ENCODE measurements at places on chromosomes 16 and 17.

DNA sequence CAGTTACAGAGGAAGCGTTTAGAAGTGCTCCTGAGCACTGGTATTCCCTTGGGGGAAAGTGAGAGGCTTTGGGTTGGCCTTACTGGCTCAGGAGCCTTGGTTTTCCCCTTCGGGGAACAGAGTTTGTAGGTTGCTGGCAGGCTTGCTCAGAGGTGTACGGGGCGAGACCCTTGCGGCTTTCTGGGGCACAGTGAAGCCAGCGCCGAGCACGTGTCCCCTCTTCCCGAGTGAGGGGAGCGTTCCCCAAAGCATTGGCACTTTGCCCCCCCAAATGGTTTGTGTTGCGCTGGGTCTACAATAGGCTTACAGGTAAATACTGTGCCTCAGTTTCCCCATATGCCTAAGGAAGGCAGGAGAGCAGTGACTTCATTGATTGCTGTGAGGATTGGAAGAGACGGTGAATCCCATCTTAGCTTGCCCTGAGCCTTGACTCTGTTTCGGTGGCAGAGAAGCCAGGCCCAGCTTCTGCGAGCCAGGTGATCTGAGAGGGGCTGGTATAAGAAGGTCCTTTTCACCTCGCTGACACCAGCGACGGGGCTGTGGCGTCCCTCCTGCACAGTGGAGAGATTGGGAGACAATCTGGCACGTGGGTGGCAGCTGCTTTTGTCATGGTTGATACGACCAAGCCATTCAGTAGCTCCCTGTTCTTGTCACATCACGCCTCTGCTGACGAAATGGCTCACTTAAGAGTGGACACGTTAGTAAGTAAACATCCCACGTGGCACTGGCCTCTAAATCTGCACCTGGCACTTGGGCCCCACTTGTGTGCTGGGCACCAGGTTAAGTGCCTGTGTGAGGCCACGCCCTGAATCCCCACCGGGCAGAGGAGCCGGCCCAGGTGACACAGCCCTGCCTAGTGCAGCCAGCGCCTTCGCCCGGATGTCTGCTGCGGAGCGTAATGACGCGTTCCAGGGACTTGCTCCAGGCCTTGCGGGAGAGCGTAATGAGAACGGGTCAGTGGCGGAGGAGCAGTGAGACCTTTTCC is 55.0 kb downstream of the MEAK7 start:
- DNase-seq, result no peak

DNA sequence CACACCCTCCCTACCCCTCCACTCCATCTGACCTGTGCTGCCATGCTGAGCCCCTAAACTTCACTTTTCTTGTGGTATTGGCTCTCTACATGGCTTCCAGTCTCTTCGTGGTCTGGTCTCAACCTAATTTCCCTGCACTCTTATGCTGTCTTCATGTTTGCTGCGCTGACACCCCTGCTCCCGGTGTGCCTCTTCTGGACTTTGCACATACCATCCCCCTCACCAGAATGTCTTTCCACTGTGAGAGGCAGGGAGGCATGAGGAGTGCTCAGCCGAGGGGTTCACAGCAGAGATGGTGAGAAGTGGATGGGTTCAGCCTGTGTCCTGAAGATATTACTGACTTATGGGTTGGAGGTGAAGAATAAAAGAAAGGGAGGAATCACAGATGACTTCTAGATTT is 2.5 kb downstream of the TNFSF12 start:
- DNase-seq, result no peak

DNA sequence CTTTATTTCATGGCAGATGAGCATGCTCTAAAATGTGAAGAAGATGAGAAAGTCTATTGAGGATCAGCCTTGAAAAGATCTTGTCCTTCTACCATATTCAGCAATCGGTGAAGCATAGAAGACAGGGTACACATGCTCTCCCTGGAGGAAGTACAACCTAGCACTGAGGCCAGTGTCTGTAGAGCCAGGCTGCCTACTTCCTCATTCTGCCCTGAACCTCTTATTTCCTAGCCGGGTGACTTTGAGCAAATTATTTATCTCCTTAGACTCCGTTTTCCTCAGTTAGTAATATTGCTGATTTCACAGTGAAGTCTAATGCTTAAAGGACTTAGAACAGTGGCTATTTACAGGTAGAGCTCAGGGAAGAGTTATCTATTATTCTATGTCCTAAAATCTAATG is 58.4 kb downstream of the TMEM100 start:
- no peak for DNase-seq

- no peak for DNase-seq
Measured at GRCh38 chr17:46811978-46812583, 6.4 kb downstream of the WNT3 start.

DNA sequence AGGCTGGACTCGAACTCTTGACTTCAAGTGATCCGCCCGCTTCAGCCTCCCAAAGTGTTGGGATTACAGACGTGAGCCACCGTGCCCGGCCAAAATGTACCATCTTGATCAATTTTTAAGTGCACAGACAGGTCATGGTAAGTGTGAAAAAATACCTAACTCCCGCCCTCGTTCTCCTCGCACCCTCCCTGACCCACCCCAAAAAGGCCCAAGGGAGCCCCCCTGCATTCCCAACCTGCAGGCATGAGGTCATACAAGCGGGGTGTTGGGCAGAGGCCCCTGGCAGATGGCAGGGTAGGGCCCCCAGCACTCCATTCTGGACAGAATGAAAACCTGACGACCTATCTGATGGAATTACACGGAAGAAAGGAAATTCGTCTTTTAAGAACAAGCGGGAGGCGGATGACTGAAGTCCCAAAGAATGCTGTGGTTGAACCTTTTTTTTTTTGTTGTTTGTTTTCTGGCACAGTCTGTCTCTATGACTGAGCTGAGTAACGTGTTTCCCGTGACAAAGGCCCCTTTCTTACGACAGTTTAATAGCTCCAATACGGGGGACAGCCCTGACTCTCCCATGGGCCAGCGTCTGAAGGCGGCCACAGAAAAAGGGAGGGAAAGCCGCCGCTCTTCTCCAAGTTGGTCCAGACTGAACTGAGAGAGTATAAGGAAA is 376.4 kb downstream of the SLC39A11 start:
- no peak for DNase-seq

- DNase-seq, result no peak
Measured at GRCh38 chr17:27346228-27346899, 52.5 kb downstream of the WSB1 start.

GRCh38 chr17:10112962-10113361 is 85.4 kb downstream of the GAS7 start:
- DNase-seq, result no peak

DNA sequence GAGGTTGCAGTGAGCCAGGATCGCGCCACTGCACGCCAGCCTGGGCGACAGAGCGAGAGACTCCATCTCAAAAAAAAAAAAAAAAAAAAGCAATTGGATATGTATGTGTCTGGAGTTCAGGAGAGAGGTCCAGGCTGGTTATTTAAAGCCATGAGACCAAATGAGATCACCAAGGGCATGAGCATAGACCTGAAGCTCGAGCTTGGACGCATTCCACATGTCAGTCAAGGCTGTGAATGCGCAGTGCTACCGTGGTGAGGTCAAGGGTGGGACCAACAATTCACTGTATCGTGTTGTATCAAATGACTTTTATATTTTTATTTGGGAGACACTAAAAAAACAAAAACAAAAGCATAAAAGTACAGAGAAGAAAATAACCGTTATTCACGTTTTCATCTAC is 29.1 kb upstream of the SPNS2 start:
- DNase-seq, result no peak

DNA sequence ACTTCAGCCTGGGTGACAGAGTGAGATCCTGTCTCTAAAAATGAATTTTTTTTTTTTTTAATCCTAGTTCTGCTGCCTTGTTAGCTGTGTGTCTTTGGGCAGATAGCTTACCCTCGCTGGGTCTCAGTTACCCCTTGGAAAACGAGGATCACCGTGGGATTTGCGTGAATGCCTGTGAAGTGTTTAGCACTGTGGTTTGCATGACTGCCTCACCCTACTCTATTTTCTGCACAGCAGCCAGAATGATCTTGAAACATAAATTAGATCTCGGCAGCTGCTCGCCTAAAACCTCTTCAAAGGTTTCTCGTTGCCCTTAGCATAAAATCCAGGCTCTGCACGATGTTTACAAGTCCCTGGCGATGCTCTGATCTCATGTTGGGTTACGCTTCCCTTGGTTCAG is 71.2 kb upstream of the GRIN2A start:
- no peak for DNase-seq

DNA sequence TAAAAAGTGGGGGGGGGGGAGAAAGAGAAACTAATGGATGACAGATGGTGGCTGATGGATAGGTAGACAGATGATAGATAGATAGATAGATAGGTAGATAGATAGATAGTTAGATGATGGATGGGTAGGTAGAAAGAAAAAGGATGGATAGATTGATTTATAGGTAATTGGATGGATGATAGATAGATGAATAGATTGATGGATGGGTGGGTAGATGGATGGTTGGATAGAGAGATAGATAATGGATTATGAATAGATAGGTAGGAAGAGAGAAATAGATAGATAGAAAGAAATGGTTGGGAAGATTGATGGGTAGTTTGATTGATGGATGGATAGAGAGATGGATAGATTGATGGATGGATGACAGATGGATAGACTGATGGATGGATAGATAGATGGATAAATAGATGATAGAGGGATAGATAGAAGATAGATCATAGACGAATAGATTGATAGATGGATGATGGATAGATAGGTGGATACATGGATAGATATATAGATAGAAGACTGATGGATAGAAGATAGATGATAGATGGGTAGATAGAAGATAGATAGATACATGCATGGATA is 337.1 kb downstream of the C16orf95 start:
- no peak for DNase-seq

DNA sequence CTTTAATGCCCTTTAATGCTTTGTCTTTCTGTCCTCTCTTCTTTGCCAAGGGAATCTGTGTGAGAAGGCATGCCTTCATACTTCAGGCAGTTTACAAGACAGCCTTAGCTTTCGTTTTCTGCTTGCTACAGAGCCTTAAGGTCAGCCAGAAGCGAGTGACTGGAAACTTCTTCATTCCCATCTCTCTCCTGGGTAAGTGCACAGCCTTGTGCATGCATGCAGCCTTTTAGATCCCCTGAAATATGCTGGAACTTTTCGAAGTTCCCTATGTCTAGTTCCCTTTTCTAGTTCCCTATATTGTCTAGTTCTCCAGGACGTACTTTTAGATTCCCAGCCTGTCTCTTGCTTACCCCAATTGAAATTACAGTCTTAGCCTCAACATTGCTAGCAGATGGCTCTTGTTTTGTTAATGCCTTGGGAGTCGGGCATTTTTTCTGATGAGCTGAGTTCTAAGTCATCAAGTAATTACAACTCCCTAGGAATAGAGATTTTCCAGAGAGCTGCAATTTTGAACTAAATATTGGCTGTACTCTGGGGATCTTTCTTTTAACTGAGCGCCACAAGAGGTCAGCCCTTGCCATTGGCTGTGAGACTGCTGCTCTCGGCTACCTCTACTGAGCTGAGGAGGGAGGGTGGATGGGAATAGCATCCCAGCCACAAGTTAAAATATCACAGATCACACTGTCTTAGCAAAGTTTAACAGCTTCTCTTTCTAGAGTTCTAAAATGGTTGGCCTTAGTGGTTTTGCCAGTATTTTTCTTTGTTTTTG is 22.7 kb upstream of the PPM1D start:
- DNase-seq, result peak; percentile 47

- DNase-seq, result no peak
Measured at GRCh38 chr16:47469227-47469626, 8.1 kb downstream of the PHKB start.

GRCh38 chr17:58513267-58513964 is 1.0 kb downstream of the MTMR4 start:
- DNase-seq, result no peak

- peak; percentile 56 for DNase-seq
Measured at GRCh38 chr16:89114159-89114981, 20.7 kb downstream of the ACSF3 start.

DNA sequence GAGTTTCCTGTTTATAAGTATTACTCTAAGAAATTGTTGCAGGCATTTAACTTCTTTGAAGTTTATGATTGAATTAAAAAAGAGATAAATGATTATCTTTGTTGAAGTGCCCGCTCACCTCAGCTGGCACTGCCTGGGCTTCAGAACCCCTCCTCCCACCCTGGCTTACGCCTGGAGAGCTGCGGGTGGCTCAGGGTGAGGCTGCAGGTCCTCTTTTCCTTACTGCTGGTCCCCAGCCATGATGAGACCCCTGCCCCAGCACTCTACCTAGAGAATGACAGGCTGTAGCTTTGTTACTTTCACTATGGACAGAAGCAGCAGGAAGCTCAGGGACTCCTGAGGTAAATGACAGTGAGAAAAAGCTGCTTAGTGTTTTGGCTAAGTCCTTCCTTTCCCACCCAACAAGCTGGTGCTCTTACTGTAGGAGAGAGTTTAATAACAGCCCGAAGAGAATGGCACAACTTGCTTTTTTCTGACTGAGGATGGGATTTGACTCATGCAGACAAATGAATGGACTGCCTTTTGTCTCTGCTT is 62.1 kb downstream of the EPN2 start:
- no peak for DNase-seq

- no peak for DNase-seq
Measured at GRCh38 chr17:63984651-63985386, 12.1 kb upstream of the SCN4A start.

DNA sequence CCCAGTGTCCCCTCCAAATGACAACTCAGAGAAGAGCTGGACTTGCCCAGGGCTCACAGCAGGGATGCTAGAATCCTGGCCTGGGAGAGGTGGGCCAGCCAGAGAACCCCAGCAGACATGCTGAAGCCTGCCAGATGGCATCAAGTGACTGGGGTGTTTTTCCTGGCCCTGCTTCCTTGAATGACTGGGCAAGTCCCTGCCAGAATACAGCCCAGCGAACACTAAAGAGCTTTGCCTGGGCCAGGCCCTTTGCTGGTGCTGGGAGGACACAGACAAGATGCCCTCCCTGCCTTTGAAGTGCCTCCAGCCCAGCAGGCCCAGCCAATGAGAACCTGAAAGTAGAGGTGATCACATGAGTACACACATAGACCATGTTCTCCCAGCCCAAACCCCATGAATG is 11.5 kb downstream of the ZNF319 start:
- no peak for DNase-seq

- DNase-seq, result no peak
Measured at GRCh38 chr16:82133798-82134197, 36.2 kb downstream of the MPHOSPH6 start.

DNA sequence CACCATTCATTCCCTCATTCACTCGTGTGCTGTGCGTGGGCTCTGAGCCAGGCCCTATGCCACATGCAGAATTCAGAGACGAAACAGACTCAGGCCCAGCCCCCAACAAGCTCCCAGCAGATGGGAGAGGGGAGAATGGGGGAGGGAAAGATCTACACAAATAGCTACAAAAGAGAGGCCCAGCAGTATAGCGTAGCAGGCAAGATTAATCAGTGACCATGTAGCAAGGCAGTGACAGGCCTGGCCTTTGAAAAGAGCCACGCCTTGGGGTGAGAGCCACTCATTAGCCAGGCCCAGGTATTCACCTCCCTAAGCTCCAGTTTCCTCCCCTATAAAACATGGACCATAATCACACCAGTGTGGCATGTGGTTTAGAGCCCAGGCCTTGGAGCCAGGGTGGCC is 16.4 kb upstream of the KRT19 start:
- no peak for DNase-seq

DNA sequence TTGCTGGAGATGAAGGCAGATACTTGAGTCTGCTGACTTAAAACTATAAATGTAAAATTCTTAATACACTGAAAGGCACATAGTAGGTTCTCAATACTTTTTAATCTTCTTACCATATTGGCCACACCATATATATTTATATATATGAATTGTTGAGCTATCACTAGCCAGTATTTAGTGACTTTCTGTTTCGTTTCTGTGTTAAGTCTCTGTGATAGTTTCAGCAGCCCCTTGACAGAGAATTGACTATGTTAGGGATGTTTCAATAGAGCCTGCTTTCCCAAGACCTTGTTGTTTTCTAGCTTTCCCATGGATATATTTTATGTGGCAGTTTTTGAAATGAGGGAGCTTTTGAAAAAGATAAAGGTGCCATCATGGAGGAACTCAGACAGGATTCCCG is 206.5 kb upstream of the GOT2 start:
- no peak for DNase-seq
